ENCODE measurements at places on chromosomes 5 and 9.

GRCh38 chr5:8341406-8341805, 472.5 kb downstream of the MTRR start:
- DNase-seq: no peak

GRCh38 chr5:88745093-88745696, 137.8 kb downstream of the MEF2C start:
- DNase-seq: no peak

GRCh38 chr5:28499766-28500290, 1461.4 kb upstream of the CDH9 start:
- DNase-seq: no peak

DNA sequence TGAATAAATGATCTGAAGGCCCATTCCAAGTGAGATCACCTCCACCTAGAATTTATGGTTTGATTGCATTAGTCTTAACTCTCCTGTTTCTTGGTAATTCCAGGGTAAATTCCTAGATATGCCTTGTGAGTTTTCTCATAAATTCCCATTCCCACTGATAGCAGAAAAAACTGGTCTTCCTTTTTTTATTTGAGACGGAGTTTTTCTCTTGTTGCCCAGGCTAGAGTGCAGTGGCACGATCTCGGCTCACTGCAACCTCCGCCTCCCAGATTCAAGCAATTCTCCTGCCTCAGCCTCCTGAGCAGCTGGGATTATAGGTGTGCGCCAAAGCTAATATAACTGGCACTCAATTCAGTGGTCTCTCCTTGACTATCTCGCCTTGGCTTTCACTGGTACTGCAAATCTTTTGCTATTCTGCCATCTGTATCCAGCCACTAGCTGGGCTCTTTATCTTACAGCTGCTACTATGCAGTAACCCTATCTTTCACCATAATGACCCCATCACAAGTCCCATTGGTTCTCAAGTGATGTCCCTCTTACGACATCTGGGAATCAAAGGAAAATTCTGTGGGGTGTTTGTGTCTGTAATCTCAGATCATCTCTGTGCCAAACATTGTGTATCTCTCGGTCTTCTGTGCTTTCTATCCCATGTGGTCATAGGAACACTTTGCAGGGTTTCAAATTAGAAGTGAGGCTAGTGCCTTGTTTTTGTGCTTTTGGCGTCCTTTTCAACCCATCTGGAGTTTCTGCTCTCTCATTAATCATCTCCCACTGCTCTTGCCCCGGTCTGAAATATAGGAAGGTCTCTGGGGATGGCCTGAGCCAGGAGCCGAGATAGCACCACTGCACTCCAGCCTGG, 14.4 kb downstream of the HNRNPK start:
- DNase-seq: no peak

GRCh38 chr5:145738227-145738626, 96.9 kb downstream of the PRELID2 start:
- no peak for DNase-seq

DNA sequence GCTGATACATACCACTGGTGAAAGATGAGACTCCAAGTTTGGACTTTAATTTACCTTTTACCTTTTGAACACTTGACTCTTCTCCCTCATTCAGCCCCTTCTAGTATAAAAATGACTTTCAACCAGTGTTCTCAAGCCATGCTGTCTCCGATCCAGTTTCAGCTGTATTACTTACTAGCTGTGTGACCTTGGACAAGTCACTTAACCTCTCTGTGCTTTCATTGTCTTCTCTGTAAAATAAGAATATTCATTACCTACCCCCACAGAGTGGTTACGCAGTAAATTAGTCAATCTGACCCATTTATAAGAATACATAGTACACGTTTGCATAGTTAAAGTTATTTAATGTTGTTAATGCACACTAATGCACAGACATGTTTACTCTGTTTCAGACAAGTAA, 12.6 kb upstream of the CEMIP2 start:
- DNase-seq: no peak

- DNase-seq: no peak
These were observed 112.4 kb downstream of the ACER2 start for GRCh38 chr9:19521205-19521604.

DNA sequence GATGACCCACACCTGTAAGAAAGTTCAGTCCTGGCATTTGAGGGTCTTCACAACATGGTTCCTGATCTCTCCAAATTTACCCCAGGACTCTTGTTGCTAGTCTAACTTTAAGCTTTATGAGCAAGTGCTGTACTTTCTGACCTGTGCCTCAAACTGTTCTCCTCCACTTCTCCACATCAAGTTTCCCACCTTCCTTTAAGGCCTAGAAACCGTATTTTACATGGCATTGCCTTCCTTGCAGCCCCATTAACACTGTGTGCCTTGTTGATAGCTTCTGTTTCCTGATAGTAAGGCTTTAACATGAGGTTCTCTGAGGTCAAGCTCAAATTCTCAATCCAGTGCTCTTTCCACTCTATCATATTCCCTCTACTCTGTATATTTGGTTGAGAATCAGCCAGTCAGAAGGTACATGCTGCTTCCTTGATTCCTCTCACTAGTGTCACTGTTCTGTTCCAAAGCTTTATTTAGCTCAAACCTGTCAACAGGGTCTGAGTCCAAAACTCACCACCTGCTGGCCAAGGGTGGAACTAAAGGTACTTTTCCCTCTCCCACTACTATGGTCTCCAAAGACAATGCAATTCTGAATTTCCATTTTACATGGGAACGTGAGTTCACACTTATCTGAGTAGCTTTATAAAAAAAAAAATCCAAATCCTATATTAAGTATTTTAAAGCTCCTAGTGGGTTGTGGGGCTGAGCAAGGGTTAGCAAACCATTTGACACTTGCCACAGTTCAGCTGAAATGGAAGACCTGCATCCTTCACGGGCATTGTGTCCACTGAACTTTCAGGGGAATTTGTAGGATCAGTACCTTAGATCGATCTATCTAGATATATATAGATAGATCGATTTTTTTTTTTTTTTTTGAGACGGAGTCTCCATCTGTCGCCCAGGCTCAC, 21.1 kb downstream of the VCP start:
- peak; percentile 41 for DNase-seq

- DNase-seq: no peak
These were observed 70.4 kb upstream of the TBCA start for GRCh38 chr5:77846422-77847128.

GRCh38 chr5:67858471-67859031, 357.0 kb upstream of the PIK3R1 start:
- no peak for DNase-seq

- DNase-seq: peak; percentile 63
These were observed 80.5 kb upstream of the EPB41L4B start for GRCh38 chr9:109401169-109401989.

GRCh38 chr9:93155716-93156474, 21.8 kb upstream of the NINJ1 start:
- DNase-seq: no peak

- DNase-seq: peak; percentile 43
These were observed 412 bp downstream of the FGF18 start for GRCh38 chr5:171419688-171420430.

- no peak for DNase-seq
These were observed 64.7 kb downstream of the POU5F2 start for GRCh38 chr5:93676704-93677103.

- no peak for DNase-seq
These were observed 17.3 kb downstream of the FGD3 start for GRCh38 chr9:92964607-92965060.

GRCh38 chr9:2755285-2755684, 38.0 kb downstream of the KCNV2 start:
- no peak for DNase-seq

DNA sequence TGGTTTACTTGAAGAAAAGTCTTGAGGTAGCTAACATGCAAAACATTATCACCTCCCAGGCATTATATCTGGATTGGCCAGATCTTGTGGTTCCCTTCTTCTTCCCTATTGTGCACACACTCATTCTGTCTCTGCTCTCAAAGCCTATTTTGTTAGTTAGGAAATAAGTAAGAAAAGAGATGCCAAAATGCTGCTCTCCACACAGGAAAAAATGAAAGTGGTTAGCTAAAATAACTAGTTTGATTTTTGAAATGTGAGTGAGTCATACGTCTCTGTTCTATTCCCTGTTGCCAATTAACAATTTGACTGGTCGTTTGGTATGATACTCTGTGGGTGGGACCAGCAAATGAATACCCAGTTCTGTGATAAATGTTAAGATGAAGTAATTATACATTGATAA, 28.1 kb downstream of the LMNB1 start:
- DNase-seq: no peak

- DNase-seq: no peak
These were observed 94.9 kb upstream of the COL5A1 start for GRCh38 chr9:134546746-134547145.

GRCh38 chr9:10173561-10173960, 439.2 kb downstream of the PTPRD start:
- no peak for DNase-seq

DNA sequence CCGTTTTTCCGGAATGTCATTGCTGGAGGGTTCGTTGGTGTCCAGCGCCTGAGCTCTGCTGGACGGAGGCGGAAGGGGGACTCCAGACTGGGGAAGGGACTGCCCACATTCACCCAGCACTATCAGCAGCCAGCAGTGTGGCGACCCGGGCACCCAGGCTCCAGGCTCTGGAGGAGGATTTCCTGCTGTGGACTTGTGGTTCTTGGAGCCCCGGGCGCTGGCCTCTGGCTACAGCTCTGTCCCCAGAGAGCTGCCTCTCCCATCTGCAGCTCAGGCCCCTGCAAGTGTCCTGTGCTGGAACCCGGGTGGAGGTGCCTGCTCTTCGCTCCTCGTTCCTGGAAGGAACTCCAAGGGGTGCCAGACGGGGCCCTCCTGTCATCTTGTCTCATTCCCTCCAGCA, 152.6 kb downstream of the RGS3 start:
- no peak for DNase-seq

DNA sequence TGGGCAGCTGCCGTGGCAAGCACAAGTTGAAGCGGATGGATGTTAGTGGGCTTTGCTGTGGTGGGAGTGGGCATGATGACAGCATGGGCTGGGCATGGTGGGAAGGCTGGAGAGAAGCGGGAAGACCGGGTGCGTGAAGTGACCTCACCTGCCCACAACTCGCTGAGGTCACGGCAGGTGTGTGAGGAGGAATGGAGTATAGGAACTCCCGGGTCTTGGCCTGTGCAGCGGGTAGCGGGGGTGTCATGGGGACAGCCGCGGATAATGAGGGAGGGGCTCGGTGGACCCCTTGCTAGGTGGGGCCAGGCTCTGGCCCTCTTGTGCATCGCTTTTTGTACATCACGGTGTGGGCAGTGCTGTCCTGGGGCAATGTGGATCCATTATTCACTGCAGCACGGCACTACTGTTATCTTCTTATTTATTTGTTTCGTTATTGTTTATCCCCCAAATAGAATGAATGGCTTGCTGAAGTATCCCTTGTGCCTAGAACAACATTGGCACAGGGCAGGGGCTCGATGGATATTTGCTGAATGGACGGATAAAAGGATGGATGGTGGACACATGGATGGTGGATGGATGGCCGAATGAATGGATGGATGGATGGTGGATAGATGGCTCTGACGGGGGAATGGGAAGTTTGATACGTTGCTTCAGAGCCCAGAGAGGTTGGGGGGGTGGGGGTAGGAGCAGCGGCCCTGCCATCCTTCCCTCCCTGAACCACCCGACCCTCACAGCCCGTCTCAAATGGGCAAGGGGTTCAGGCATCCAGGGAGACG, 14.6 kb downstream of the PROP1 start:
- DNase-seq: no peak
